ENCODE measurements at places on chromosomes 16 and 17.

DNA sequence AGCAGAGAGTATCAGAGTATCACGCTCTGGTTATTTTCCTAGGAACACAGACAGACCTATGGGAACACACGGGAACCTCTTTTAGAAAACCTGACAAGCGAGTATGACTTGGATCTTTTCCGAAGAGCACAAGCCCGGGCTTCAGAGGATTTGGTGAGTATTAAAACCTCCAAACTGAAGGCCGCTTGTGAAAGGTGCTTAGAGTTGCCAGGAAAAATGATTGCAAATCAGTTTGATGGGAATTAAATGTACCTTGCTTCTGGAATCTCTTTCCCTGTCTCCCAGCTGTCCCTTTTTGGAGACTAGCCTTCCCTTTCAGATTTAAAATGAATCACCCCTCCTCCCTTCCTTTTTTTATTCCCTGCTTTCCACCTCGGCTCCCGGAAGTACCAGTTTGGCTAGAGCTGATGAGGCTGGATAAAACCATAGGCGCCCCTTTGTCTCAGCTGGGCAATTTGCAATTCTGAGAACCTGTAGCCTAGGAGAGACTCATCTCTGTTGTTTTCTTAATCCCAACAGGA, 27.3 kb downstream of the KAT7 start:
- DNase-seq: no peak

GRCh38 chr16:67932462-67932840, 789 bp upstream of the CTRL start:
- DNase-seq: no peak

DNA sequence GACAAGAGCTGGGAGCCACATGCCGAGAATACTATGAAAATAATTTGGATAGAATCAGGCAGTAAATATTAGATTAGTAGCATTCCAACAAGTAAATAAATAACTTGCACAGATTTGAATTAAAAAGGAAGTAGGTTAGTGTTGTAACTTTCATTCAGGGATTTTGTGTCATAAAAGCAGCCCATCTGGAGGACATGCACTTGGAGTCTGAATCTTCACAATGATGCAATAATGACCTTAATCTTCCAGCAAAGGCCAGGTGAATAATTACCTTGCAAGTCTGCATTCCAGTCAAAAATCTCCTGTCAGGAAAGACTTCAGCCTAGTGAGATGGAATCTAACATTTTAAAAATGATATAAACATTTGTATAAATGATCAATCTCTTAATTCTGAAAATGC, 518.1 kb downstream of the KCNJ2 start:
- DNase-seq: no peak

DNA sequence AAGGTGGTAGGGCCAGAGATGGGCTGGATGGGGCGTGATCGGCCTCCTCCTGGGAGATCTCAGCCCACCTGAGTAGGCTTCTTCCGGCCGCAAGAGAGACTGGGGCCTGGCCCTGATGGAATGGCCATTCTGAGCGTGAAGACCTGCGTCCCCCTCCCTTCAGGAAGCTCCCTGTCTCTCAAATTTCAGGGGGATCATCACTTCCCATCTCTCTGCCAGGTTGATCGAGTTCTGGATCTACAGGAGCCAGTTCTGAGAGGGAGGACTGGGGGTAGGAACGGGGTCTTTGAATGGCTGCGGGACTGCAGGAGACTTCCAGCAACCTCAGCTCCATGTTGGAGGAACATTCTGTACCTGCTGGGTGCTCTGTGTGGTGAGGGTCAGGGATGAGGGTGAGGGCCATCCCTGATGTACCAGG, 9.3 kb upstream of the GSDMA start:
- no peak for DNase-seq

GRCh38 chr16:49093939-49094338, 187.7 kb downstream of the CBLN1 start:
- DNase-seq: no peak

GRCh38 chr17:48352630-48353029, 77.4 kb downstream of the SKAP1 start:
- DNase-seq: no peak

GRCh38 chr17:65584604-65585521, 23.4 kb upstream of the AXIN2 start:
- DNase-seq: no peak

DNA sequence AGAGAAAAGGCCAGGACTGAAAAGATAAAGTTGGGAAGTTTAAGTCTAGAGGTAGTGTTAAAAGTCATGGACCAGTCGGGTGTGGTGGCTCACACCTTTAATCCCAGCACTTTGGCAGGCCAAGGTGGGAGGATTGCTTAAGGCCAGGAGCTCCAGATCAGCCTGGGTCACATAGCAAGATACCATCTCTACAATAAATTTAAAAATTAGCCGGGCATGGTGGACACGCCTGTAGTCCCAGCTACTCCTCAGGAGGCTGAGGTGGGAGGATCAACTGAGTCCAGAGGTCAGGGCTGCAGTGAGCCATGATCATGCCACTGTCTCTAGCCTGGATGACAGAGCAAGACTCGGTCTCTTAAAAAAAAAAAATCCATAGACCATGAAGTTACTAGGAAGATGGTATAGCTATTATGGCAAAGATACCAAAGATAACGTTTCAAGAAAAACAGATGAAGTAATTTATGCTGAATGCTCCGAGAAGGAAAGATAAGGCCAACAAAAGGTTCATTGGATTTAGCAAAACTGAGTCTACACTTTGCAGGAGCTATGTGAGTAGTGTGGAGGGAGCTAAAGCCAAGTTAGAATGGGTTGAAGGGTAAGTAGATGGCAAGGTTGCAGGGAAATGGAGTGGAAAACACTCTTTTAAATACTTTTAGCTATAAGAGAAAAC, 11.7 kb downstream of the TRIM37 start:
- no peak for DNase-seq

GRCh38 chr16:6232056-6232455, 1100.6 kb upstream of the RBFOX1 start:
- no peak for DNase-seq

DNA sequence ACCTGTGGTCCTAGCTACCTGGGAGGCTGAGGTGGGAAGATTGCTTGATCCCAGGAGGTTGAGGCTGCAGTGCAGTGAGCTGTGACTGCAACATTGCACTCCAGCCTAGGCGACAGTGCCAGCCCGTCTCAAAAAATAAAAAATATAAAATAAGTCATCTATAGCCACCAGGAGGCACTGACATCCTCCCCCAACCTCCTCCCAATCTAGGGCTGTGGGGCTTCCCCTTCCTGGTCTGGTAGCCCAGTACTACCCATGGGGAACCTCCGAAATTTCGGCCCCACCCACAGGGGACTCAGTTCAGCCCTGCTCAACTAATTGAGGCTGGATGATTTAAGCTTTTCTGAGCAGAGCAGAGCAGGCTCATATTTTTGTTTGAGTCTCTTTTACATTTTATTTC, 3.2 kb downstream of the ZSCAN10 start:
- DNase-seq: no peak

DNA sequence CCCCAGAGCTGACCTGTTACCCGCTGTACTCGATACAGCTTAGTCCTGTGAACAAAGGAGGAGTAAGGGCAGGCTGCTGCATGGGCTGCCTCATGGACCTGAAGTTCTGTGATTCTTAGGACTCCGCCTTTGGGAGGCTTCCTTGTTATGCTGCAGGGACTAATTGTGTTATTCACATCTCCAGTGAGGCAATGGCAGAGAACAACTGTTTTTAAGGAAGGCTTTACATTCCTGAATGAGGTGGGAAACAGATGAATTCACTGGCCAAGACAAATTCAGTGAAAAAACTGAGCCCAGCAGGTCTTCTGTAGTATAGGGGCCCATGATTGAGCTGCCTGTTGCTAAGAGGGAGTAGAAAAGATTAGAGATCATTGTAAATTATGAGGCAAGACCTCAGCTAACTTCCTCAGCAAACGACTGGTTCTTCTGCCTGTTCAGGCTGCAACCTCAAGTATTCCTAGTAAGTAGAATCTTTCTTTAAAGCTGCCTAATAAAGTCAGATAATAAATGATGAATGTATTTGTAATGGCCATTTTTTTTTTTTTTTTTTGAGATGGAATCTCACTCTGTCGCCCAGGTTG, 26.3 kb downstream of the ADORA2B start:
- no peak for DNase-seq

DNA sequence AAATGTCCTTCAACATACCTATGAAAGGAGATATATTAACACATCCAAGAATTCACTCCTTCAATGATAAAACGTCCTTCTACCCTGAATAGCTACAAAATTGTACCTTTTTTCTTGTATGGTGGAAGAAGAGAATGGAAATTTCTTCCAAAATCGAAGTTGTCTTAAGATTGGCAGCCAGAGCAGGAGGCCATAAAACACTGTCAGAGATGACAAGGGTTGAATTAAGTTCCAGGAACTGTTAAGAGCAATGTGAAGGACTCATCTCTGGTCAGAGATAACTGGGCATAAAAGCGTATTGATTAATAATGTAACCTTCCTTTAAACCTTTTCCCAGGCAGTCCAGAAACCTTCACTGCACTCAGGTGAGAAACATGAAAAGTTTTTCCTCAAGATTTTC, 12.9 kb upstream of the TOM1L1 start:
- no peak for DNase-seq

DNA sequence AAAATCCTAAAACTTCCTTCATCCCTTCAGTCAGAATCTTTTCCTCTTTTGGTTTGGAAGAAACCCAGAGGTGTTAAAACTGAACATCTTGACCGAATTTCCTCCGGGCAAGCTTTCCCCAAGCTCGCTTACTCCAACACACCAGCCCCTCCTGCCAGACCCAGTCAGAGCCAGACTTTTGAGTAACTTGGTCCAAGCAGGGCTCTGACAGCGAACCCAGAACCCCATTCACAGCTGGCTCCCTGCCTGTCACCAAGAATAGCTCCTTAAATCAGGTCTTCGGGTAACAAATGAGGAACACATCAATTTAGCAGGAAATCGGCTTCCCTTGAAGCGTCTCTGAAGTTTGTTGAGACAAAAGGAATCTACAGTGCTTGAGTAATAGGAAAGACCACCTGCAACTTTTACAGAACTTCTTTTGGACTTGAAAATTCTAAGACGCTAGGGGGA, 27.3 kb downstream of the GAS7 start:
- no peak for DNase-seq

DNA sequence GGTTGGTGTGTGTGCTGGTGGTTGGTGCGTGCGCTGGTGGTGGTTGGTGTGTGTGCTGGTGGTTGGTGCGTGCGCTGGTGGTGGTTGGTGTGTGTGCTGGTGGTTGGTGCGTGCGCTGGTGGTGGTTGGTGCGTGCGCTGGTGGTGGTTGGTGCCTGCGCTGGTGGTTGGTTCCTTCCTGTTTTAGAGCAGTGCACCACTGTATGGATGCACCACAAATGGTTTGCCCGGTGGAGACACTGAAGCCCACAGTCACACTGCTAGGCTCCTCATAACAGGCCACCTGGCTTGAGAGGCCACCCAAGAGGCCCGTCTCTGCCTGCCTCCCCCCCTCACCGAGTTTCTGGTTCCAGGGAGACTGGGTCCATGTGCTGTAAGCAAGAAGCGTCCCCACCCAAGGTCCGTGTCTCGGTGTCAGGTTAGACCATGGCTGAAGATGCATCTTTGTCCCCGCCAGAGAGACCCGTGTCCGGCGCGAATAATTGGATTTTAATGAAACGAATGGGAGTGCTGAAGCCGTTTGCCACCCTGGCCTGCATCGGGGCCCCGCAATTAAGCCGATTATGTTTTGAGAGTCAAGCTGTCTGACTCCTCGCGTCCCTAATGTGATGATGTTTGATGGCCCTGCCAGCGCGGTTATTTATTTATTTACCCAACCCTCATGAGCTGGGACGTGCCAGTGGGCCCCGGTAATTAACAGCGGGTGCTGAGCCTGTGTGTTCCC, 161.3 kb upstream of the GSE1 start:
- DNase-seq: no peak

GRCh38 chr16:74862743-74863244, 88.2 kb upstream of the FA2H start:
- DNase-seq: no peak

DNA sequence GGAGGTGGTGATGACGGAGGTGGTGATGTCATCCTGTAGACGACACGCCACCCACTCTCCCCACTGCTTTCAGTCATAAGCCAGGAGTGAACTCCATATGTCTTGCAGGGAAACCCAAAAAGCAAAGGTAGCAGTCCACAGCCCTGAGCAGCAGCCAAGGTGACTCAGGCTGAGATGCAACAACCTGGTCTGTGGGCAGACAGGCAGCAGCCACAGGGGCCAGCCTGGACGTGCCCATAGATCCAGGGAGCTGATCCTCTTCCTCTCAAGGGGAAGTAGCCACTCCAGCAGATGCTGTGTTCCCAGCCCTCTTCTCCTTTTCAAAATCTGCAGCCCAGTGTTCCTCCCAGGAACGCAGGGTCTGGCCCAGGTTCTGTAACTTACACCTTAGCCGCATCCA, 17.3 kb upstream of the CIITA start:
- no peak for DNase-seq

DNA sequence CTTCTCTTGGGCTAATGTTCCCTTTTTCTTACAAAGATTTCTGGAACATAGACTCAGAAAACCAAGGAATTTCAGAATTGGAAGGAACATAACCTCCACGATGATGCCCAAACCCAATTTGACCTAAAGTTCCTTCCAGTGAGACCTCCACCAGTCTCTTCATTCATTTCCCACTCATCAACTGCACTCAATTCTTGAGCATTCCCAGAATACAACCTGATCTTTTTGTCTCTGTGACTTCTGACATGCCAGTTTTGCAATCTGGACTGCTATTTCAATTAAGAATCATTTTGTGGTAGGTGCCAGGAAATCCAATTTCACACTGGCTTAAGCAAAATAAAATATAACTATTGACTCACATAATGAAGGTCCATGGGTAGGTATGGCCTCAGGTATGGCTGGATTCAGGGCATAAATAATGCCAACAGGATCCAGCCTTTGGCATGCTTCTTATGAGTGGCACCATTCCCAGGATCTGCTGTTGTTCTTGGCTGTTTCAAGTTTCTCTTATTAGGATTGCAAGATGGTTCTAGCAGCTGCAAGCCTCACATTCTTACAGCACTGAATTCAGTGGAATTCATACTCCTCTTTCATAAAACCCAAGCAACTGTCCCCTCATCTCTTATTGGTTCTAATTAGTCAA, 184.3 kb downstream of the HS3ST4 start:
- DNase-seq: no peak

- DNase-seq: no peak
Measured at GRCh38 chr17:65677932-65678331, 116.5 kb upstream of the AXIN2 start.

DNA sequence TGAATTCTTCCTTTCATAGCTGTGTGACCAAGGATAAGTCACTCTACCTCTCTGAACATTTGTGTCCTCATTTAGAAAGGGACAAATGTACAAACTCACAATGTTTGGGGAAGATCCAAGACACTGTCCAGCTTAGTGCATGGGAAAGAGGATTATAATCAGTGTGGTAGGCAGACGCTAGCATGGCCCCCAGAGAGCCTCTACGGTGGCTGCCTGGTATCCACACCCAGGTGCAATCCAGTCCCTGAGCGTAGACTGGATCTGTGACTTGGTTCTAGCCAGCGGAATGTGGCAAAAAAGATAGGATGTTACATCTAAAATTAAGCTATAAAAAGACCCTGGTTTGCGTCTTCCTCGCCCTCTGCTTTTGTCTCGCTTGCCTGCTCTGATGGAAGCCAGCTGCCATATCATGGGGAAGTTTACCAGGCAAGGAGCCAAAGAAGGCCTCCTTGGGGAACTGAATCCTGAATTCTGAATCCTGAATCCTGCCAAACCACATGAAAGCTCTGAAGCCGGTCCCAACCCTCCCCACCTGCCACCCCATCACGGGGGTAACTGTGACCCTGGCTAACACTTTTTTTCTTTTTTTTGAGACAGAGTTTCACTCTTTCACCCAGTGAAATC, 51.7 kb downstream of the PLXDC1 start:
- no peak for DNase-seq

Data from NCI-H187 treated with DMSO at 0.1 percent for 48 hours (cell line).